Large intestine (tissue), 12 donors: ENCODE measurements at places on chromosomes 7 and 10.

GRCh38 chr10:60299961-60300883, 89.5 kb downstream of the ANK3 start:
- DNase-seq: no peak

DNA sequence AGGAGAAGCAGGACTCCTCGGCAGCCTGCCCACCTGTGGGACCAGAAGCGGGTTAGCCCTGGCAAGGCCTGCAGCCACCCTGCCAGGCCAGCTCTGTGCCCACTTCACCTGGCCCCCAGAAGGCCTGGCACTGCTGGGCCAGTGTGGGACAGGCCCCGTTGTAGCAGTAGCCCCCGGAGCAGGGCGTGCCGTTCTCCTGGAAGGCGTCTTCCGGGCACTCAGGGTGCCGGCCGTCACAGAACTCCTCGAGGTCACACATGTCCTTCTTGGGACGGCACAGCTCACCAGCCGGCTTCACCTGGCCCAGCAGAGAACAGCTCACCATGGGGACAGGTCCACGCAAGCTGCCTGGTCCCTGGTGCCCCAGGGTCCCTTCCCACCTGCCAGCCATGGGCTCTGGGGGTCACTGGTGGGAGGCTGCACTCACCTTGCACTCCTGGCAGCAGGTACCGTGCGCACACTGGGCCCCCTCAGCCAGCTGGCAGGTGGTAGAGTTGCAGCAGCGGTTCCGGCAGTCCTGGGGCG, 5.8 kb downstream of the ADAM8 start:
- DNase-seq: no peak

DNA sequence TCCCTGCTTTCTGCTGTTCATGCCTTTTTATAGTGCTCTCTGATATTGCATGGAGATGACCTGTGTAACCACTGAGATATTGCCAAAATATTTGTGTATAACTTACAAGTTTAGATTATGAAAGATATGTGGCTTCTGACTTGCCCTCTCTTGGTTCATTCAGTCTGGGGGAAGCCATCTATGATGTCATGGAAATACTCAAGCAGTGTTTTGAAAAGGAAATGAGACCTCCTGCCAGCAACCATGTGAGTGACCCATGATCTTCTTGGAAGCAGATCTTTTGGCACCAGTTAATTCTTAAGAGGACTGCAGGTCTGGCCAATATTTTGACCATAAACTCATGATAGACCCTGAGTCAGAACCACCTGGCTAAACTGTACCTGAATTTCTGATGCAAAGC, 183.0 kb downstream of the THSD7A start:
- no peak for DNase-seq

GRCh38 chr7:141225916-141226618, 152.2 kb downstream of the TMEM178B start:
- no peak for DNase-seq

- no peak for DNase-seq
Observed at GRCh38 chr10:112721080-112721698, 228.9 kb upstream of the TCF7L2 start.
